ENCODE measurements at places on chromosomes 3 and 15.

GRCh38 chr3:184354121-184354728 is 7.2 kb downstream of the CLCN2 start:
- DNase-seq: no peak

- DNase-seq: no peak
These were observed 88.8 kb upstream of the TSEN2 start for GRCh38 chr3:12395349-12396012.

GRCh38 chr3:137105277-137105977 is 147.6 kb downstream of the IL20RB start:
- DNase-seq: no peak

DNA sequence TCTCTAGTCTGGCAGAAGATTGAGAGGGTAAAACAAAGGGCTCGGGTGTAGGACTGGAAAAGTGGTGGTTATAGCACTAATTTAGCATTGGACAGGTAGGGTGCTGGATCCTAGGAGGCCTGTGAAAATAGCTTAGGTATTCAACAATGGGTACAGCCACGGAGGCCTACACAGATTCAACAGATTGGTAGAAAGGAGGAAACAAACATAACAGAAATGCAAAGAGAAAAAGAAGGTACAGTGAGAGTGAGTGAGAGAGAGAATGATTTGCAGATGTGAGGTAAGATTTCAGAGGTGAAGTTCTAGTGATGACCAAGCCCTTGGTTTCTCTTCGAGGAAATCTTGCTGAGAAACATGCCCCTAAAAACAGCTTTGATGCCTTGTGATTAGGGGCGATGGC is 37.9 kb downstream of the ADIPOQ start:
- no peak for DNase-seq
